Stimulated activated CD4-positive, alpha-beta T cell treated with anti-CD3 and anti-CD28 coated beads, Interleukin-2, amount 100 ng/mL, for 24 hours (primary cell): ENCODE measurements at places on chromosomes 5 and 9.

DNA sequence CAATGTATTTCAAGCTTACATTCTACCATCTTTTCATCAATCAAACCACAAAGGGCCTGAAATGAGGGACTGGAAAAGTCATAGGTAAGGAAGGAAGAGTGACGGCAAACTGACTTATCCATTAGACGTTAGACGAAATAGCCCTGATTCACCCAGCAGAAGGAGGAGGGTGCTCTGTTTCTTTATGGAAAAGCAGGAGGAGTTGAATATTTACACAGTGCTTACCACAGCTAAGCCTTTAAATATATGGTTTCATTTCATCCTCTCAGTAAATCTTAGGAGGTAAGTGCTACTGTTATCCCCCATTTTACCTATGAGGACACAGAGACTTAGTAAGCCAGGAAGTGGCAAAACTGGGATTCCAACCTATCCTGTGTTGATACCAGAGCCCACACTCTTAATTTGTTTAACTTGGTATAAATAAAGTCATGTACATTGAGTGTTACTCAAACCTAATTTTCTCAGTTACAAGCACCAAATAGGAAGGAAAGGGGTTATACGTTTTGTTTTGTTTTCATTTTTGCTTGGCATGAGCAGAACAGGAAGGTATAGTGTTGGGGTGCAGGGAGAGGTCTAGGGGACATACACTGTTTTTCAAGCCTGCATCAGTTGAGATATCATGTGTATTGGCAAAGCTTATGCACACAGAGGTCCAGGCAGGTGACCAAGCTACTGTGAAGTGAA lies 98.1 kb upstream of the IFNK start:
- no peak for DNase-seq

DNA sequence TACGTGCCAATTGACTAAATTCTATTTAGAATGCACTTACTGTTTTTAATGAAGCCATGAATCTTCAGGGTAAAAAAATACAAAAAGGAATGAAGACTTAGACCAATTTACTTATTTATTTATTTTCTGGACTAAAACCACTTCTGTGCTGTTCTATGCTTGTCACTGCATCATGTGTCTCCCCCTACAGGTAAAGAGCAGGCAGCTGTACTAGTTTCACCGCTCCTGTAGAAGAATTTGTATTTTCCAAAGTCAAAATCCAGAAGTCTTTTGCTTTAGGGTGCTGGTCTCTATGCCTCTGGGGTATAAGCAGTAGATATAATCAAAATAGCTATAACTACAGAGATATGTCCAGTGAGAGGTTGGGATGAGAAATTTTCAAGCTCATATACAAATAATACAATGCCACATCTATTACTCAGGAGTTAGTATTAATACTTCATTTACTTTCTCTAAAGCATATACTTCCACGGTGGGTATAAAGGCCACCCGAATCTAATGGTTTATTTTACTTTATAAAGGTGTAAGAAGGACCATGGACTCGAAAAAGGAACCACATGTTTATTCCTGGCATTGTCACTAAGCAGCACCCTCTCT lies 591.5 kb downstream of the RAB3C start:
- DNase-seq: no peak

- DNase-seq: no peak
Measured at GRCh38 chr5:180084638-180085561, 13.3 kb upstream of the RNF130 start.

DNA sequence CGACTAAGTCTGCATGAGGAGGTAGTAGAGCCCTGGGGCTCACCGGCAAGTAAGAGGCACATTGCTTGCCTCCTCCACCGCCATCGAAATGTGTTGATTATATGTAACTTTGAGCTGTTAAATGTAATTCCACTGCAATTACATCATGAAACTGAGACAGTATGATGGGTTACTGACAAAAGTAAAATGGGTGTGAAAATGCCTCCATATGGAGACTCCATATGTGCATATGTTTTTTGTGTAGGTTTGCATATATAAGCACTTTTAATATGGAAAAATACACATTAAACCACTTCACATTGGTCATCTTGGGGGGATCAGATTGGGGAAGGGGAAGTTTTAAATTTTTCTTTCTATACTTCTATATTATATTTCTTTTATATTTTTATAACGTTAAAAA lies 29.8 kb downstream of the NFIL3 start:
- no peak for DNase-seq
